ENCODE measurements at places on chromosomes 2 and 18.

- DNase-seq, result no peak
These were observed 435.6 kb upstream of the GYPC start for GRCh38 chr2:126220331-126220730.

- DNase-seq, result no peak
These were observed 26.6 kb upstream of the SPRED2 start for GRCh38 chr2:65458999-65459398.

- no peak for DNase-seq
These were observed 12.4 kb downstream of the IL37 start for GRCh38 chr2:112923237-112923966.

DNA sequence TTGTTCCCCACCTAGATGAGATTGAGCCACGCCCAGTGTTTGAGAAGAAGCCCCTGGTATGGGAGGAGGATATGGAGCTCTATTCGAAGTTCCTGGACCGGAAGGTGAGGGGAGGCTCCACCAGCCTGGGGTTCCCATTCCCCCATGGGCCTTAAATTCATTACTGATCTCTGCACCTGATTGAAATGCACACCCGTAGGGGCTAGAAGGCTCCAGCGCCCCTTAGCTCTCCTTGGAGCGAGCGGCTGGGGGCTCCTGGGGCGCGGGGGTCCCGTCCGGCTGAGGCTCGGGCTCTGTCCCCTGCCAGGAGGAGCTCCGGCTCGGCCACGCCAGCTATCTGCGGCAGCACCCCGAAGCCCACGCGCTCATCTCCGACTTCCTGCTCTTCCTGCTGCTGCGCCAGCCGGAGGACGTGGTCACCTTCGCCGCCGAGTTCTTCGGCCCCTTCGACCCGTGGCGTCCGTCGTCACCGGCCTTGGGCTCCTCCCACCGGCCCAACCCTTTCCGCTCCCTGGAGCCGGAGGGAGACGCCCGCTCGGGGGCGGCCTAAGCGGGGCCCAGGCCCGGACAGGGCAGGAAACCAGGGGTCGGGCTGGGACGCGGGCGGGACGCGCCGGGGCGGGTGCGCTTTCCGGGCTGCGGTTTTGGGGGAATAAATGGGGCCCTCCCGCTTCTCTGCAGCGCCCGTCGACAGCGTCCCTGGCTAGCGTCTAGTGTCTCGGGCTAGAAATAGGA lies 10.9 kb downstream of the CATIP start:
- DNase-seq, result peak; percentile 14

DNA sequence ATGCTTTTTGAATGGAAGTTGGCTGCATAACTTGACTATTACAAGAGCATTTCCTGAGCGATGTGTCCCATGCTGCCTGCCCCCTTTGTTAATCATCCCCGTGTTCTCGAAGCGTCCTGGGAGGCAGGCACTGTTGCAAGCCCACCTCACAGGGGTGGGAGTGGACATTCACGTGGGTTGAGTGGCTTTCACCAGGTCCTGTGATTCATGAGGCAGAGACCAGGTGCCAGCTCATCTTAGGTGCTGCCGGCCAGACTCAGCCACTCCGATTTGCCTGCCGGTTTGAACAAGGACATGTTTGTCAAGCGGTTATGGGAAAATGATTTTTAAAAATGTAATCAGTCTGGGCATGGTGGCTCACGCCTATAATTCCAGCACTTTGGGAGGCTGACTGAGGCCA lies 112.5 kb downstream of the ZNF532 start:
- no peak for DNase-seq
